ENCODE measurements at places on chromosomes 2 and 18.

- DNase-seq: no peak
These were observed 148.8 kb upstream of the MAPRE2 start for GRCh38 chr18:34892379-34892778.

- no peak for DNase-seq
These were observed 60.4 kb downstream of the WDSUB1 start for GRCh38 chr2:159226059-159226461.

DNA sequence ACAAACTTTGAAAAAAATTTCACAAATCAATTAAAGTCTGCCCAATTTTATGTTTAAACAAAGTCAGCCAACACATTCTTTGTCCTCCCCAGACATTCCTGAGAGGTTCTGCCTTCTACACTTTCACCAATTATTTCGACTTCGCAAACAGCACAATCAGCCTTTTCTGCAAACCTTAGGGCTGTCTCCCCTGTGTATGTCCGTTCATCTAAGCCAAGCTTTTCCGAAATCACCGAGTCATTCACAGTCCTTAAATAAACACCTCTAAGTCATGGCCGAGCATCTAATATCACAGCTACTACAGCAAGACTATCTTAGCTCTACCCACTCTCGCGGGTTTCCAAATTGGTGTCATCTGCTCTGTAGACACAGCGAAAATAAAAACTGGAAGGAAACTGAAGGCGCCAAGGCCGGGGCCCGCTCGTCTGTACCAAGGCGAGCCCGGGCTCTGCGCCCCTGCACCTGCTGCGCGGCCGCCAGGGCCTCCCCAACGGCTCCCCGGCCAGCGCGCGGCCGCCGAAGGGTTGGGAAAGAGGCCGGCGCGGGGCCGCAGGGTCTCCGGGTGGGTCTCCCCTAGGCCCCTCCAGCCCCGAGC lies 730 bp downstream of the ODC1 start:
- DNase-seq: no peak

- DNase-seq: peak; percentile 5
These were observed 13.1 kb downstream of the METAP1D start for GRCh38 chr2:172012677-172013391.

DNA sequence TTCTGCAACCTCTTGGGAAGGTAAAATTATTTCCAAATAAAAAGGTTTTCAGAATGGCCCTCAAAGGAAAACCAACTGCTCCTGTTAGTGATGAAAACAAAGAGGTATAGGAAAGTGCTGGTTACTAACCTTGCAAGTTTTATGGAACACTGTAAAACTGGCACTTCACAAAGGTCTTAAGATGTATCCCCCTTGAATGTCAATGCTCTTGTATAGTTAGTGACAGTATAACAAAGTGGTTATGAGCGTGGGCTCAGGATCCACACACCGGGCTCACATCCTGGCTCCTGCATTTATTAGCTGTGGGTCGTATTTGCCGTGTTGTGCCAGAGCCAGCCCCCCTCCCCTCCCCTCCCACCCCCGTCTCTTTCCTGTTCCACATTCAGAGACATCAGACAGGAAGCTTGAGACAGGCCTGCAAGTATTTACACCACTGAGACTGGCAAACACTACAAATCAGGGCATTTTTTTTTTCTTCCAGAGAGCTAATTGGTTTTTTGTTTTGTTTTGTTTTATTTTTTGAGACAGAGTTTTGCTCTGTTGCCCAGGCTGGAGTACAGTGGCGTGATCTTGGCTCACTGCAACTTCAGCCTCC lies 9.2 kb upstream of the DNPEP start:
- no peak for DNase-seq

DNA sequence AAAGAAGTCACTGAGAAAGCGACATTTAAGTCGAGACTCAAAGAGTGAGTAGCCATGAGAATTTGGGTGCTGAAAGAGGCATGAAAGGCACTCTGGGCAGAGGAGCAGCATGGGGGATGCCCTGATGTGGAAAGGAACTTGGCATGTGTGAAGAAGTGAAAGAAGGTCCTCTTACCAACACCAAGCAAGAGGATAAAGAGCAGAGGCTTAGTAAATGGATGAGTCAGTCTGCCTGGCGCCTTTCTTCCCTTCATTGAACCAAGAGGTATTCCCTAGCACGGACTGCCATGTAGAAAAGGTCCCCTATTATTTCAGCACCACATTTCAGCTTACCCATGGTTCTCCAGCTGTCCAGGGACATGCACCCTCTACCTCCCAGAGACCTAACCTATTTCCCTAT lies 221.1 kb upstream of the NRP2 start:
- no peak for DNase-seq

GRCh38 chr18:31064130-31064529 lies 21.6 kb upstream of the DSC3 start:
- no peak for DNase-seq

GRCh38 chr2:11073251-11073650 lies 82.0 kb upstream of the SLC66A3 start:
- no peak for DNase-seq

DNA sequence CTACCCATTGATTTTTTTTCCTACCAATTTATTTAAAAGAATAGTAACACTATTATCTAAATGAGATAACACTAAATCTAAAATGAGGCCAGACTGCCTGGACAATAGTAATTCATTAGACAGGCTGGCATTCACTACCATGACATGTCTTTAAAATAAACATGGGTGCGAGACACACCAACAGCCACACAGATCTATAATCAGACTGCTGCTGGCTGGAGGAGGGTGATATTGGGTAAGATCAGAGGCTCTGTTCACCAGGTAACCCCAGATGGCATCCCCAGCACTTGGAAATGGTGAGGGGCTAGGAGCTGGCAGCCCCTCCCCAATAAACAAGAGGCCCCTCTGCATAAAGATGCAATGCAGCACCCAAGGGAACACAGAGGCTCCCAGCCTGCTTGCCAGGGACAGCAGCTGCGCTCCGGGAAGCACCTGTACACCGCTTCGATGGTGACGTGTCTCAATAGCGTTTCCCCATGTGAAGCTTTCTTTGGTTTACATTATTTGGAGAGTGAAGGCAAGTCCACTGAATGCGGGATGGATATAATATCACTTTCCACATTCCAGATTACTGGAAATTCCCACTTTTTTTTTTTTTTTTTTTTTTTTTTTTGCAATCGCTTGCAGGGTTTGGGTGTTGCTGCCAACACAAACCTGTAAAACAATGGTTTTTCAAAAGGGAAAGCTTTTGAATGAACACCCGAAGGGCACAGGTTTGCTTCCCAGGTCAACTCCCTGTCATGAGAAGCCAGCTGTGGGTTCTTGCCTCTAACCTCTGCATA lies 159.0 kb downstream of the ZNF516 start:
- no peak for DNase-seq

GRCh38 chr2:241724259-241724974 lies 10.0 kb upstream of the D2HGDH start:
- DNase-seq: no peak

DNA sequence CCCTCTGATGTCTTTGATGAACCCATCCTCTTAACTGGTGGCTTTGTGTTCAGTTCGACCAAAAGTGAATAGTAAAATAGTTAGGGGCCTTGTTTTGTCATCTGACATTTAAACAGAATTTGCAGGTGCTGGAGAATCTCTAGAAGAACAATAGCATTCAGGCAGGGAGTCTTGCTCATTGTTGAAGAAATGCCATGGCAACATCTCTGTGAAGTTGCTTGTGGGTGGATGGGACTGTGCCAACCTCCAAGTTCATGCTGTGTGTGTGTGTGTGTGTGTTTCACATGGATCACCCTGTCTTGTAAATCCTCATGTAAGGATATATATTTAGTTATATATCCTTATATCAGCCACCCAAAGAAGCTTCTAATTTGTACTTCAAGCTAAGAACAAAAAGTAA lies 66.7 kb downstream of the SKA1 start:
- no peak for DNase-seq

- no peak for DNase-seq
These were observed 32.3 kb downstream of the COPS8 start for GRCh38 chr2:237118025-237118424.

GRCh38 chr2:102798181-102798580 lies 36.4 kb downstream of the TMEM182 start:
- DNase-seq: no peak

DNA sequence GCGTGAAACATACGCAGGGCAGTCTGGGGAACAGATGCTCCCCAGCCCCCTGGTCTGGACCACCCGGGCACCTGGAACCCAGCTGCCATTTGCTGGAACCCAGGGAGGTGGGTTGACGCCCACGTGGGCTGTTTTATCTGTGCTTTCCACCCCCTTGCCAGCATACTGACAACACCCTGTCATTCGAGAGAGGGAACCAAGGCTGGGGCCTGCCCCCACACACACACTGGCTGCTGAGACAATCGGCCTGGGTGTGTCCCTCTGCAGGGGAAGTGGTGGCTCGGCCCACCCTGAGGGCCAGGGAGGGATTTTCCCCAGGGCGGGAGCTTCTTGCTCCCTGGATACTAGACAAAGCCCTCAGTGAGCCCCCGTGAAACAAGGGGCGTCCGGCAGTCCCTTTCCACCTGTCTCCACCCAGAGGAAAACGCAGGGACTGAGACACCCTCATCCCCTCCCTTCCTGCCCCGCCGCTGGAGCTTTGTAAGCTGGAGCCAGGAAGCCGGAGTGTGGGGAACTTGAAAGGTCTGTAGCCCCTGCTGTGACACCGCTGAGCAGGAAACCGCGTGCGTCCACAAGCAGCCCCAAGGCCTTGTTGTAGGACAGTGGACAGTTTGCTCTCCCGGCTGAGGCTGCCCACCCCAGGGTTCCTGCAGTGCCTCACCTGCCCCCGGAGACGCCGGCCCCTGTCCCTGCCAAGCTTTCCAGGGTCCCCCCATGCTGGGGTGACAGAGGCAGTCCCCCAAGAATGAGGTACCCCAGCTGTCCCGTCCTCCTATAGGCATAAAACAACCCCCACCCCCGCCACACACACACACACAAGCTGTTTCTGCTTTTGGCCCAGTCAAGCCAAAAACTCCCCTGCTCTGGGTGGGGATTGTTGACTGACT lies 14.1 kb upstream of the KLF11 start:
- no peak for DNase-seq

GRCh38 chr18:79680891-79681339 lies 1.3 kb downstream of the CTDP1 start:
- DNase-seq: no peak

DNA sequence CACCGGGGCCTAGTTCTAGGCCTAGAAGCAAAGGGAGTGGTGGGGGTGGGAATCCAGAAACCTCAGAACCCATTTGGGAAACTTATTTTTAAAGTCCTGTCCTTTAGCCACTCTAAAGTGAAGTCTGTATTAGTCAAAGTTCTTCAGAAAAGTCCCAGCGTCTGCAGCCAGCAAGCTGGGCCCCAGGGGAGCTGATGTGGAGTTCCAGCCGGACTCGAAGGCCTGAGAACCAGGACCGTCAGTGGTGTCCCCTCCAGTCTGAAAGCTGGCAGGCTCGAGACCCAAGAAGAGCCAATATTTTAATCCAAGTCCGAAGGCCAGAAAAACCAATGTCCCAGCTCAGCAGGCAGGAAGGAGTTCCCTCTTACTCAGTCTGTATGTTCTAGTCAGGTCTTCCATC lies 32.4 kb downstream of the ID2 start:
- DNase-seq: no peak

GRCh38 chr2:20747317-20747716 lies 75.6 kb downstream of the LDAH start:
- no peak for DNase-seq

GRCh38 chr2:199223791-199224190 lies 233.9 kb downstream of the SATB2 start:
- no peak for DNase-seq

- DNase-seq: no peak
These were observed 235.7 kb downstream of the PTH2R start for GRCh38 chr2:208642125-208642779.

- DNase-seq: no peak
These were observed 243.6 kb downstream of the OSR1 start for GRCh38 chr2:19114754-19115231.

GRCh38 chr2:183195998-183196409 lies 71.8 kb downstream of the NUP35 start:
- DNase-seq: no peak

GRCh38 chr18:25724121-25724520 lies 366.3 kb downstream of the SS18 start:
- no peak for DNase-seq

DNA sequence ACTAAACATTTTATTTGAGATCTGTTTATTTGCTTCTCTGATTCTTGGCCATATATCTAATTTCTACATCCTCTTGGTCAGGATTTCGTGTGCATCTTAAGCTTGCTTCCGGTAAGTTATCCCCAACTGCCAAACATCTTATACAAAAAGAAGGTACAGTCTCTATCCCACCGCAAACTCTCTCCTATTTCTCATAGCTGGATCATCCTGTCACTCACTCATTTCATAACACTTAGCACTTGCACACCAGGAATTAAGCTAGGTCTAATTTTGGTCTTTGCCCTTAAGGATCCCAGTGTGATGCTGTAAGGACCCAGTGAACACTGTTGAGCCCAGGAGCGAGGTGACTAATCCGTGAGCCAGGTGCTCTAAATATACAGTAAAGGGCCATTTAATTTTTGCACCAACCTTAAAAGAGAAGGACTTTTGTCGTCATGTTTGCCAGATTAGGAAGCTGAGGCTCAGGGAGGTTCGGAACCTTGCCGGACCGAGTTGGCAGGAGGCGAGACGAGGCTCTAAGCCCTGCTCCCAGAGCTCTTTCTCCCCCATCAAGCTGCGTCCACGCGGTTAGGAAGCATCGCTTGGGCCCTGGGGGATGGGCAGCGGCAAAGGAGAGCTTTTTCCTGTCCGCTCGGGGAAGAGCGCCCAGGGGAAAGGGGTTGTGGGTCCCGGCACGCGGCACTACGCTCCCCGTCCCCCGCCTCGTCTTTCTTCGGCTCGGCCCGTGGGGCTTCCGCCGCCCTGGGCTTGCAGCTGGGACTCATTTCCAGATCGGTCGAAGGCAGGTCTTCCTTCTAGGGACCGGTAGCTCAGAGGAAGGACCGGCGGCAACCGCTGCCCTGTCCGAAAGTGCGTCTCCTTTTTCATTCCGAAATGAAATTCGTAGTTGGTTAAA lies 4.1 kb upstream of the ITPRIPL1 start:
- DNase-seq: peak; percentile 4

GRCh38 chr2:165876712-165877111 lies 76.9 kb downstream of the TTC21B start:
- no peak for DNase-seq

DNA sequence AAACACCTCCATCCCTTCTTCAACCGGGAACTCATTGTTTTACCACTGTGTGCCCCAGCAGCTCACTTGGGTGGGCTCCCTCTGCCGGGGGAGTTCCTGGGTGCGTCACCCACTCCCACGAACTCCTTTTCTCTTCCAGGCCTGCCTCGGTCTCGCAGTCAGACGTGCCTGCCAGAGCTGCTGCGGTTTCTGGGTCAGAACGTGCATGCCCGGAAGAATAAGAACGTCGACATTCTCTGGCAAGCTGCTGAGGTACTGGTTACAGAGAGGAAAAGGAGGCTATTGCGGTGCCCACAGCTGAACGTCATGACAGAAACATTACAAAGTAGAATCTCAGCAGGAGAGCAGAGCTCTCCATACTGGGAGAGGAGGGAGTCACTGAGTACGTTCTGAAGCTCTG lies 35.6 kb downstream of the COA5 start:
- DNase-seq: no peak

DNA sequence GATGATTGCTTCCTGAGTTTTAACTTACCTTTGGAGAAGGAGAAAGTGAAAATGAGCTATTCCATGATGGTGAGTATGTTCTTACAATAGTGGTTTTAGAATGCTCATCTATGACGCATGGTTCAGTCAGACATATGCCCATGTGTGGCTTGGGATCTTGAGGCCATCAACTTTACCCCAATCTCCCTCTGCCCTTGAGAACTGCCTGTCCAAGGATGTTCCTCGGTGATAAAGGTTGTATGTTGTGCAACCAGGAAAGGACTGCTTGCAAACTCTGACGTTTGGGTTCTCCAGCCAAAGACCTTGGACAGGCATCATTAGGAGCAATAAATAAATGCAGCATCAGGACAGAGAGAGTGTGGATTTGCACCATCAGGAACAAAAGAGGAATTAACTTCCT lies 165.0 kb downstream of the ZEB2 start:
- DNase-seq: no peak
